ENCODE measurements at places on chromosomes 3 and 15. TPM values are rescaled to one million over a fixed set of nuclear protein-coding genes. Genes with fewer than 3 reads are reported as not detected.

GRCh38 chr15:51926809-51927208 is 44.8 kb downstream of the LEO1 start:
- no peaks in the 10 kb centered on the region for H3K4me1 ChIP-seq
- H3K36me3 ChIP-seq = no peaks in the 10 kb centered on the region
- H3K4me3 ChIP-seq = no peak overlapping the region
- H3K27ac ChIP-seq = no peak overlapping the region
- no peak for DNase-seq

Gene ANKRD34C
- total RNA-seq = 0.08 TPM

GRCh38 chr3:191151653-191152052 is 47.4 kb upstream of the OSTN start:
- DNase-seq = no peak
- no peak overlapping the region for H3K27ac ChIP-seq
- H3K4me3 ChIP-seq = no peak overlapping the region
- no peaks in the 10 kb centered on the region for H3K36me3 ChIP-seq

GRCh38 chr3:78645628-78646310 is 1122.0 kb downstream of the ROBO1 start:
- no peak for DNase-seq
- no peak overlapping the region for H3K27ac ChIP-seq
- no peaks in the 10 kb centered on the region for H3K36me3 ChIP-seq
- no peaks in the 10 kb centered on the region for H3K27me3 ChIP-seq
- H3K4me3 ChIP-seq = no peak overlapping the region

Gene VGLL3
- 27.6 TPM for total RNA-seq

- H3K27me3 ChIP-seq = no peaks in the 10 kb centered on the region
- H3K4me1 ChIP-seq = no peaks in the 10 kb centered on the region
- H3K27ac ChIP-seq = no peak overlapping the region
Observed at GRCh38 chr3:40292637-40293349, 16.7 kb upstream of the EIF1B start.

GRCh38 chr15:49734831-49735508 is 114.1 kb downstream of the DTWD1 start:
- H3K36me3 ChIP-seq = no peaks in the 10 kb centered on the region
- no peak overlapping the region for H3K27ac ChIP-seq
- no peak for DNase-seq
- H3K4me1 ChIP-seq = no peaks in the 10 kb centered on the region

- no peak for DNase-seq
- no peaks in the 10 kb centered on the region for H3K27me3 ChIP-seq
- no peak overlapping the region for H3K27ac ChIP-seq
- H3K4me1 ChIP-seq = no peaks in the 10 kb centered on the region
Observed at GRCh38 chr15:82093774-82094211, 48.0 kb upstream of the MEX3B start.

DNA sequence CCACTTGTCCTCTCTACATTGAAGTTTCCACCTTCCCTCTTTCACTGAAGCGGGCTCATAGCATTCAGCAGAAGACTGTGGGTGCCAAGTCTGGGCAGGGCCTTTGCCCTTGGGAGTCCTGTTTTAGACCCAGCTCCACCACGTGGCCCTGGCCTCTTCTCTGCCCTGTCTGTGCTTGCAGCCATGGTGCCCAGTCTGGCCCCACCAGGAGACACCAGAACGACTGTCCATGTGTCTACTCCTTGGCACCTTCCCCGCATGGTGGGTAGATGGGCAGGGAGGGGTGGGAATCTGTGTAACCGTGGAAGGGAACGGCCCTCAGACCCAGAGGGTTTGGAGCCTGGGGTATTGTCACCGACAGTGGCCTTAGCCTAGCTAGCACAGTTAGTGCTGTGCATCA is 17.9 kb upstream of the EMC3 start:
- H3K4me1 ChIP-seq = peaks cover 10% of the 10 kb centered on the region
- H3K27ac ChIP-seq = no peak overlapping the region
- no peak overlapping the region for H3K4me3 ChIP-seq
- DNase-seq = no peak
- H3K27me3 ChIP-seq = no peaks in the 10 kb centered on the region

Gene THRB
- total RNA-seq = 1.3 TPM

GRCh38 chr3:101011136-101011535 is 17.9 kb upstream of the ABI3BP start:
- DNase-seq = no peak
- no peaks in the 10 kb centered on the region for H3K27me3 ChIP-seq
- no peaks in the 10 kb centered on the region for H3K36me3 ChIP-seq

DNA sequence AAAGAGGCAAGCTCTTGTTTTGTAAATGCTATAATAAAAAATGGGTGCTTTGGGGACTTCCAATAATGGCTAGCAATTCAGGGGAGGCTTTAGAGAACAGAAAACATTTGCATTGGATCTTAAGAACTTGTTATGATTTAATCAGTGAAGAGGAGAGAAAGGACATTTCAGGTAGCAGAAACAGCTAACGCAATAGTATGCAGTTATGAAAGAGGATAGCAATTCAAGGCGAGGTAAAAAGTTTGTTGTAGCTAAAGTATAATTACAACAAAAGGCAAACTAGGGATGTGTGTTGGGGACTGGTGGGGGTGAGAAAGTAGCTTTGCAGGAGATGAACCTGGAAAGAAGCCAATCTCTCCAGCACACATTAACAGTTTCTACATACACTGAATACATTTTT is 558.7 kb upstream of the SEMA6D start:
- no peak overlapping the region for H3K4me3 ChIP-seq
- no peak for DNase-seq
- H3K36me3 ChIP-seq = no peaks in the 10 kb centered on the region
- no peak overlapping the region for H3K27ac ChIP-seq

- no peak overlapping the region for H3K4me3 ChIP-seq
- no peaks in the 10 kb centered on the region for H3K27me3 ChIP-seq
Observed at GRCh38 chr3:194312743-194313281, 38.3 kb downstream of the CPN2 start.

DNA sequence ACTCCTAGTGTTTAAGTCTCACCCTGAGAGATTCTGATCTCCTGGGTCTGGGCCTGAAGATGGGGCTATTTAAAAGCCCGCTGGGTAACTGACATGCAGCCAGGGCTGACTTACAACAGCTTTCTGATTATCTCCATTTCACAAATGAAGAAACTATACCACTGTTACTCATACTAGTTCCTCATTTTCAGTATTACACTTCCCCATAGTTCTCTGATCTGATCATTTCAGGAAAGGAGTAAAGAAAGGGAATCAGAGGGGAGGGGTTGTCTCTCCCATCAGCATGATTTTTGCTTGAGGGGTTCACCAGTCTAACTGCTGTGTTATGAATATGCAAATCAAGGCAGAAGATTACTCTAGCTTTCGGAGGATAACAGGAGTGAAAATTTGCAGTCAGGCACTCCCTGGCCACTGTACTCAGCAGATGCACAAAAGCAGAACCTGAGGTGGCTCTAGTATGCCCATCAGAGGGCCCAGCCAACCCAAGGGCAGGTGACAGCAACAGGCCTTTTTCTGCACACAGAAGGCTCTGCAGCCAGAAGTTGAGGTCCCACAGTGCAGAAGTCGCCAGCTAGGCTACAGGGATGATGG is 59.4 kb downstream of the DAPK2 start:
- no peaks in the 10 kb centered on the region for H3K36me3 ChIP-seq
- H3K27ac ChIP-seq = no peak overlapping the region
- no peak overlapping the region for H3K4me3 ChIP-seq

Gene SETMAR
- 31.0 TPM for total RNA-seq

DNA sequence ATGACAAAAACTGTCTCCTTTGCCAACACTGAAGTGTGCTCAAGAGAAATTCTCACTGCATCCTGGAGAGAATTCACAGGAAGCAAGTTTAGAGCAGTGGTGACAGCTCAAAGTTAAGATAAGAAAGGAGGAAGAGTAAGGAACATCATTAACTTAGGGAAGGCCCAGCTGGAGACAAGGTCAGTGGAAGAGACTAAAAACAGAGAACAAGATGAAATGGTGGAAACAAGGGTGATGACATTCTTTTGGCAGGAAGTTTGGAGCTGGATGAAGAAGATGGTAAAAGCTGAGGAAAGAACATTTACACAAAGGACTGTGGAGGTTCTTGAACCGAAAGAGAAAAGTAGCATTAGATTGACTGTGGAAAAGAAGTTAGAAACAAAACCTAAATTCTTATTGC is 6.7 kb upstream of the SUCLG2 start:
- no peaks in the 10 kb centered on the region for H3K27me3 ChIP-seq
- H3K27ac ChIP-seq = no peak overlapping the region
- no peaks in the 10 kb centered on the region for H3K4me1 ChIP-seq
- no peaks in the 10 kb centered on the region for H3K36me3 ChIP-seq
- no peak for DNase-seq

DNA sequence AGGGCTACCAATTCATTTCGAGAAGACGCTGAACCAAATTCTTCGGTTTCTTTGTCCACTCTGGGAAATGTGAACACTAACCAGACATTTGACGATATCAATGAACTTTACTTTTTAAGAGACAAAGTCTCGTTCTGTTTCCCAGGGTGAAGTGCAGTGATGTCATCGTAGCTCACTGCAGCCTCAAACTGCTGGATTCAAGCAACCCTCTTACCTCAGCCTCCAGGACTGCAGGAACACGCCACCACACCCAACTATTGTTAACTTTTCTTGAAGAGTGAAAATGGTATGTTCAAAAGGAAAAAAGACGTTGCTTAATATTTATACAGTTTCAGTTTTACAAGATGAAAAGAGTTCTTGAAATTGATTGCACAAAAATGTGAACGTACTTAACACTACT is 30.6 kb downstream of the MB21D2 start:
- no peak overlapping the region for H3K27ac ChIP-seq
- peaks cover 10% of the 10 kb centered on the region for H3K4me1 ChIP-seq
- H3K36me3 ChIP-seq = no peaks in the 10 kb centered on the region
- DNase-seq = no peak
- H3K4me3 ChIP-seq = no peak overlapping the region

DNA sequence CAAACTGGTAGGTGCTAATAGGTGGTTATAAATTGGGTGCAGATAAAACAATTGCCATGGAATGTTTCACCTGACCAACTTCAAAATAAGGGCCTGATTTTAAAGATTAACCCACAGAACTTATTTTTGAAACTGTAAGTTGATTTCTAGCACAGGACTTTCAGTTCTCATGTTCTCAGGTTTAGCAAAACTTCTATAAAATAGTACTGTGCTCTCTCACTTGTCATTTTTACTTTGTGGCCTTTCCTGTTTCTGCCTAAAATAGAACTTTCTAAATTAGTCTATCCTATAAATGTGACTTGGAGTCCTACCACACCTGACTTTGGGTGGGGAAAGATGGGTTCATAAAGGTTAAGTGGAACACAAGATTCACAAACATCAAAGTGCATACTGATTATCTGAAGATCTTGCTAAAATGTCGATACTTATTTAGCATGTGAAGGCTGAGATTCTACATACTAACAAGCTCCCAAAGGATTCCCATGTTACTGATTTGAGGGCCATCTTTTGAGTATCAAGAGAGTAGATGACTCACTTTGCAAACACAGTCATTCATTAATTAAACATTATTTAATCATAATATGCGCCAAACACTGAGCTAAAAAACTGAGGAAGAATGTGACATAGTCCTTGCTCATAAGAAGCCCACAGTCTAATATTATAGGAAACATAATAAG is 38.6 kb downstream of the BTLA start:
- no peaks in the 10 kb centered on the region for H3K4me1 ChIP-seq
- no peak overlapping the region for H3K4me3 ChIP-seq
- H3K27ac ChIP-seq = no peak overlapping the region
- no peaks in the 10 kb centered on the region for H3K27me3 ChIP-seq
- no peaks in the 10 kb centered on the region for H3K36me3 ChIP-seq

Gene RBMS3
- total RNA-seq = 36.2 TPM

DNA sequence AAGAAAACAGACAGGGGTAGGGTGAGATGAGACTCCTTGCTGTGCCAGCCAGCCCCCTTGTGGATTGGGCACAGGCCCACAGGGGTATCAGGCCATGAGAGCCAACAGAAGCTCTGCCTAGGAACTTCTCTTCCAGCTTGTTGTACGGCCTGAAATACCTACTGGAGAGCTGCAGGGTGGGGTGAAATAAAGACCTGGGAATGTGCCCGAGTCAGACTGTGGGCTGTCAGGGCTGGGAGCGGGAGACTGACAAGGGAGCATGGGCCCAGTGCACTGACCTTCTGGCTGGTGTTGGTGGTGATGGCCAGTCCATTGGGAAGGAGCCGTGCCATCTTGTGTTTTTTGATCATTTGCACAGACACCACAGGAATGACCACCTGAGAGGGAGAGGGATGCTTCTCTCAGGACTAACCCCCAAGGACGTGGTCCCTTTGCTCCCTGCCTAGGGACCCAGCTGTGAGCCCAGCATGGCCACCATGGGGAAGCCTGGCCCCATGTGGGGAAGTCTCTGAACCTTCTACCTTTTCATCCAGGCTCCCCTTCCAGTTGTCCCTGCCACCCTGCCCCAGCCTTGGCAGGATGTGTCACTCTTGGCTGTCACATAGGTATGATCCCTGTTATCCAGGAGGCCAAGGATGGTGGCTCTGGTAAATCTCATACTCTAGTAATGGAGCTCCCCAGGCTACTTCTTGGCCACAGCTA is 30.7 kb downstream of the GRAMD2A start:
- H3K36me3 ChIP-seq = no peaks in the 10 kb centered on the region
- no peak overlapping the region for H3K27ac ChIP-seq
- H3K27me3 ChIP-seq = no peaks in the 10 kb centered on the region
- no peak overlapping the region for H3K4me3 ChIP-seq
- peaks cover 28% of the 10 kb centered on the region for H3K4me1 ChIP-seq
- no peak for DNase-seq

DNA sequence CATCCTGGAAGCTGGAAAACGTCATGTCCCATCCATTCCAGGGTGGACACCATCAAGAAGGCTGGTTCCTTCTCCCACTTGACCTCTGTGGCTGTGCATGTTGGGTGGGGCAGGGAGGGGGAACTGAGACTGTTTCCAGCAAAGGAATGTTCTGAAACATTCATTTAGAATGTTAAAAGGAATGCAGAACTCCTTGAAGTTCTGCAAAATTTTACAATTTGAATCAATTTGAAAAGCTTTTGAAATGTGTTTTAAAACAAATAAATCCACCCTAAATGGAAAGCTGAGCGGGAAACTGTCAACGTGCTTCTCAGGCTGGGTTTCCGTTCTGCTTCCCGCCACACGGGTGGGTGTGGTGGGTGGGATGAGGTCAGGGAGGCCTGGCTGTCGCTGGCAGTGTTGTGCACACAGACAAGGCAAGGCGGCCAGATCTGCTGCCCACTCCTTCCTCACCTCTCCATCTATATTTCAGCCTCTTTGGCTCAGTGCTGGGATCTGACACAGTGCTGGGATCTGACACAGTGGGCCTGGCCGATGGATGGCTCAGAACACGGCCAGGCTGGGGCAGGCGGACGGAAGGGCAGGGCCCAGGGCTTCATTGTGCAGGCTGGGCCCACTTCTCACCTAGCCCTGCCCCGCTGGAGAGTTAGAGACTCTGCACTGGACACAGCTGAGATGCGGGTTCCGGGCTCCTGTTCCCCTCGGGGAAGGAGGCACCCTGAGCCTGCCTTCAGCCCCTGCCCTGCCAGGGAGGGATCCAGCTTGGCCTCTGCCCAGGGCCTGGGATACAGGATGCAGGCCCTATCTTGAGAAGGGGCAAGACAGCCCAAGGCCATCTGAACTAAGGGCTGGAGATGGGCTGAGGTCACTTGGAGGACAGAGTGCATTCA is 110.4 kb downstream of the TMEM266 start:
- no peak for DNase-seq
- no peaks in the 10 kb centered on the region for H3K36me3 ChIP-seq
- no peak overlapping the region for H3K27ac ChIP-seq
- no peaks in the 10 kb centered on the region for H3K4me1 ChIP-seq

Gene ATP10A
- total RNA-seq = 22.8 TPM

Gene ROBO1
- total RNA-seq = 45.1 TPM
